OCI-LY7 (cell line): ENCODE measurements at places on chromosomes 13 and 19. TPM values are rescaled to one million over a fixed set of nuclear protein-coding genes. Genes with fewer than 3 reads are reported as not detected.

GRCh38 chr19:49331616-49332055 lies 3.6 kb upstream of the CD37 start:
- peak; percentile 91 for DNase-seq

GRCh38 chr13:93794197-93794885 lies 567.7 kb downstream of the GPC6 start:
- no peak for DNase-seq

GRCh38 chr13:44436589-44437337 lies 63.1 kb downstream of the SERP2 start:
- DNase-seq, result peak; percentile 66

DNA sequence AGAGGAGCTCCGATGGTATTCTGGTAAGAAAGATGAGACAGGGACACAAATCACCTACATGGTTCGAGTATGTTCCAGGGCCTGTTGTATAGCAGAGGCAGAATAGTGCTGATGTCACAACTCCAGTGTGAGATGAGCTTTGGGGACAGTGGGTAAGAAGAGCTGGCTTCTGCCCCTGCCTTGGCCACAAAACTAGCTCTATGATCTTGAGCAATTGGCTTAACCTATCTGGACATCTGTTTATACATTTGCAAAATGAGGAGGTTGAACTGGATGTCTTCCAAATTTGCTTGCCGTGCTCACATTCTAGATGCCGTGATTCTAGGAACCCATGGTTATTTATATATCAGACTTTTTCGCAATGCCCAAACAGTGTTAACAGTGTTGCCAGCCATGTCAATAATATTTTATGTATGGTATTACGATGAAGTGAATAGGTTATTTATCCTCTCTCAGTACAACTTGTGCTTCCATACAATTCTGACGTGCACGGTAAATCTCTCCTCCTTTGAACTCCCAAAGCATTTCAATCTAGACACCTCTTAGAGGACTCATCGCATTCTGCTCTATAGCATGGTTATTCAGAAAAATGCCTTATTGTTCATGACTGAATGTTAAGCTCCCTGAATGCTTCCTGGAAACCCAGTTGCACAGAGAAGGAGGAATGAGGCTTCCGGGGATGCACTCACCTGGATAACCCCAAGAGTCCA lies 316.0 kb downstream of the FOXO1 start:
- no peak for DNase-seq

Gene ASF1B
- 139 and 143 TPM in 2 replicates for total RNA-seq

DNA sequence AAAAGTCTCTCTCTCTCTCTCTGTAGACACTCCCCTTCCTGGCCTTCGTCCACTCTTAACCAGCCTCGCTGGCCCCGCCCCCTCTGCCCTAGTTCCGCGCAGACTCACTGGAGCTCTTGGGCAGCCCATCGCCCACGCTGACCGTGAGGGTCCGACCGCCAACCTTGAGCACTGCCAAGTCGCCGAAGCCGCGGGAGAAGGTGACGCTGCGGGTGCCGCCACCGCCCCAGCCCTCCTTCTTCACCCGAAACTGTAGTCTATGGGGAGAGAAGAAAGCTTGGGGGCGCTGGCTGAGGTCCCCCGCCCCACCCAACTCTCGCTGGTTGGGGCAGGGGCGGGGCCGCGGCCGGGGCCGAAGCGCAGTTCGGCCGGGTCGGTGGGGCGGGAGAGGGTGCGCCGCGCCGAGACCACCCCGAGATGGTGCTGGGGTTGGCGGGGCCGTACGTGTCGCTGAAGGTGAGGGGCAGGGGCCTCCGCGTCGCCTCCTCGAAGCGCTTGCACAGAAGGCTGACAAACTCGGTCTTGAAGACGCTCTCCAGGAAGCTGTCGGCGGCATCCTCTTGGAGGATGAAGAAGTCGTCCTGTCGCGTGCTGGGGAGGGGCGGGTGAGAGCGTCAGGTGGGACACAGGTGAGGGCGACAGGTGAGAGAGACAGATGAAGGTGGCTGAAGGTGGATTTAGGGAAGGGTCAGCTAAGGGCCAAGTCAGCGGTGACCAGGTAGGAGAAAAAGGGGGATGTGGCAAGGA lies 12.6 kb upstream of the ZNF414 start:
- no peak for DNase-seq

Gene DMKN
- not detected in 2 replicates for total RNA-seq

DNA sequence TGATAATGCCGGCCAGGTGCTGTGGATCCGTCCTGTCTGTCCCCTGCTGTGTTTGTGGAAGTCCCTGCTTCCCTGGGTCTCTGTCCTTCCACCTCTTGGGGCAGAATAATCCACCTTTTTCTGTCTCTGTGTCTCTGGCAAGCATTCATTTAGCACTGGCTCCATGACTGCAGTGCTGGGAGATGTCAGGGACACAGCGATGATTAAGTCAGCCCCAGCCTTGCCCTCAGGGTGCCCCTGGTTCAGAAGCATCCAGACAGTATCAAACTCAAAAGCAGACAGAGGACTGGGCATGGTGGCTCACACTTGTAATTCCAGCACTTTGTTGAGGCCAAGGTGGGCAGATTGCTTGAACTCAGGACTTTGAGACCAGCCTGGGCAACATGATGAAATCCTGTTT lies 1.5 kb downstream of the HIPK4 start:
- no peak for DNase-seq

DNA sequence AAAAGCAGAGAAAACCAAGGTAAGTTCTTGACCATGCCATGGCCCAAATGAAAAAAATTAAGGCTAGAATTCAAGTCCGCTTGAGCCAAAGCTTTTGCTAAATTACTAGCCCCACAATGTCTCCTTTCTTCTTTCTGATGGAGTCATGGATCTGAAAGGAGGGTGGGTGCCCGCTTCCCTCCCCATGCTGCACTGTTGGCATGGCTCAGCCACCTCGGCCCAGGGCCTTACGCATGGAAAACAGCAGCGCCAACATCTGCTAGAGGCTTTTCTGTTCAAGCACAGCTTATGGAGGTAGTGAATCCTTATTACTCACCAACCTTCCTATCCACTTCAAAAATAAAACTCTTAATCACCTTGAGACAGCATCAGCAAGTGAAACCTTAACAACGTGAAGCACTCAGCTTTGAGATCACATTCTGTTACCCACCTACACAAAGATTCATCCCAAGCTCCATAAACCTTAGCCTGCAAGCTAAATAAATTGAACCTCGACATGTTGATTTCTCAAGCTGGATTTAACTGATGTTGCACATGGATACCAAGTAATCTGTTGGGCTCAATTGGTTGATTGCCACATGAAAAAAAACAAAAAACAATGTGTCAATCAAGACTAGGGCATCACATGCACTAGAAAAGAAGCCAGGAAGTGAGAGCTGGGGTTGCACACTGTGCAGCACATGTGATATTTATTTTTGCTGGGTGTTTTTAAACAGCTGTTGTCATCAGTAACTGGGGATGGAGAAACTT lies 43.4 kb downstream of the TPT1 start:
- no peak for DNase-seq

GRCh38 chr13:51000571-51001260 lies 91.1 kb downstream of the RNASEH2B start:
- DNase-seq, result no peak

GRCh38 chr13:78326633-78327032 lies 276.7 kb downstream of the POU4F1 start:
- no peak for DNase-seq

- DNase-seq, result peak; percentile 19
Measured at GRCh38 chr19:13043285-13043684, 48.0 kb downstream of the NFIX start.
